Renal cortex interstitium (tissue), 15 donors: ENCODE measurements at places on chromosomes 6 and 20. TPM values are rescaled to one million over a fixed set of nuclear protein-coding genes. Genes with fewer than 3 reads are reported as not detected.

MUC22 gene
- polyA plus RNA-seq: not detected

MEI4 gene
- polyA plus RNA-seq: 1.6 TPM

FLOT1 gene
- 139 TPM for polyA plus RNA-seq

GRCh38 chr6:56417823-56418222, 170.4 kb upstream of the COL21A1 start:
- no peak for DNase-seq

GRCh38 chr6:165243801-165244200, 65.6 kb downstream of the C6orf118 start:
- DNase-seq: no peak

DNA sequence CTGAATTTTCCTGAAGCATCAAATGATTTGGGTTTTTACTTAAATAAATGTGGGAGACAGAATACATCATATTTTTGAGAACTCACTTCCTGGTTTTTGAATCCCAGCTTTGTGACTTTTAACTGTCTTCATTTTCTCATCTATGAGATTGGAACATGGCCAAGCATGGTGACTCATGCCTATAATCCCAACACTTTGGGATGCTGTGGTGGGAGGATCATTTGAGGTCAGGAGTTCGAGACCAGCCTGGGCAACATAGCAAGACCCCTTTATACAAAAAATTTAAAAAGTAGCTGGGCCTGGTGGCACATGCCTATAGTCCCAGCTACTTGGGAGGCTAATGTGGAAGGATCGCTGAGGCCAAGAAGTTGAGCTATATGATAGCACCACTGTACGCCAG, 122.3 kb downstream of the QKI start:
- DNase-seq: no peak

DNA sequence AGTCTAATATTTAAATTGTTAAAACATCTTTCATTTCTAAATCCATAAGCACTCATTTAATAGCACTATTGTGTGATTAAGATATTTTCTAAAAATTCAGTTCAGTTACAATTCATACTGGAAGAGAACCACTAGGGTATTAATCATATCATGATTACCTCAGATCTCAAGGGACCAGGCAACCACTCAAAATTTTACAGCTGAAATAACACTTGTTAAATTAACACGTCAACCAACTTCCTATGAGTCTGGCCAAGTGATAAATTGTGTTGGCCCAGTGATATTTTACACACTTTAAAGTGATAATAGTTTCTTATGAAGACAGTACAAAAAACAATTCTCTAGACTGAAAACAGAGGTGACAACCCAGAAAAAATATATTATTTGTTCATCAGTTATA, 869.0 kb upstream of the ADGRB3 start:
- DNase-seq: no peak

- no peak for DNase-seq
These were observed 29.4 kb upstream of the KIF6 start for GRCh38 chr6:39754514-39755115.

DNA sequence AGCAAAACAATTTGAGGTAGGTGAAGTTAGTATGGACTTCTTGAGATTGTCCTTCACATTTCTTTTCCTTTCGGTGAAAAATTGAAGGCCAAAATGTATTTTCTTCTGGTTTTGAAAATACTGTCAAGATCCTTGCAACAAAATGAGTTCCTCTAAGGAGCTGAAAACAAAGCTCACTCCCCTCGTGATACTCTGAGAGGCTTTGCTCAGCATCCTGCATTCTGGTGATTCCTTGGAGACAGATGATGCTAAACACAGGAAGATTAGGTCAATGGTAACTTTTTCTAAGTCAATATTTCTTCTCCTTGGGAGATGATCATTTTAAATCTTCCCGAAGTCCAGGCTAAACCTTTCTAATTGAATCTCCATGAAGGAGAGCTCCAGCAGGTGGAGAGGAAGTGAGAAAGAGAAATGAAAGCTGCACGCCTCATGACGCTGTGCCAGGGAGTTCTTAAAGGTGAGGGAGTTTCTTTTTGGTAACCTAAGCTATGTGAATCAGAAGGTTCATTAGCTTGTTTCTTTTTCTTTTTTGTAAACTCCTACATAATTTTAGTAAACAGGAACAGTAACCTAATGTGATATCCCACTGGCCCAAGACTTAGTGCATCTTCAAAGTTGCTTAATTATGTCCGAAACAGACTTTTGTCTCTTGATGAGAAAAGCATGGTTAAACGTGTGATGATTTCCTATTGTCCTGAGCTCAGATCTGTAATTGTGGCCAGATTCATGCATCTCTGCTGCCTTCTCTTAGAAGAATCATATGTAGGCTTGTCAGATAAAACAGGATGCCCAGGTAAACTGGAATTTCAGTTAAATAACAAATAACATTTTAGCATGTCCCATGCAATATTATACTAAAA, 15.0 kb downstream of the ESR1 start:
- DNase-seq: no peak

- DNase-seq: no peak
These were observed 585.6 kb downstream of the UTRN start for GRCh38 chr6:144870782-144871181.
